ENCODE measurements at places on chromosomes 3 and 15.
A peak's percentile ranks its signal among the peaks of the same experiment; 100 is the strongest.

DNA sequence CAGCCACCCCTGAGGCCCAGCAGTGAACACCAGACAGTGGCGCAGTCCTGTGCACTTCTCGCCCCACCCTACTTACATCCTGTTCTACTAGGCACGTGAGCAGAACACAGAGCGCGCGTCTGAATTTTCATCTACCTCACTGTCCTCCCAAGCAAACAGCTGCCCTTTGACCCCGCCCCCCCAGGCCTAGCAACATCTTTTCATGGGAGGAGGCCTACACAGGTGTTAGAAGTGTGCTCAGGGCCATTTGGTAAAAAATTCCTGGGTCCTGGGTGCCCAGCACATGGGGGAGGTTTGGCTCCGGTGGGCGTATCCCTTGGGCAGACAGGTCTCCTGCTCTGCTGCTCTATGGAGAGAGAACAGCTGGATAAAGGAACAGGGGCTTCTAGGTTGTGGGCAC, 95.0 kb downstream of the MYLK start:
- DNase-seq, result no peak

- no peak for DNase-seq
Measured at GRCh38 chr3:196603683-196604082, 35.2 kb downstream of the FBXO45 start.

- peak; percentile 37 for DNase-seq
Measured at GRCh38 chr3:119295816-119296726, 1.9 kb downstream of the ARHGAP31 start.

GRCh38 chr15:69360642-69361041, 53.5 kb upstream of the KIF23 start:
- DNase-seq, result peak; percentile 44

- no peak for DNase-seq
Measured at GRCh38 chr15:39115379-39116057, 465.4 kb upstream of the THBS1 start.

DNA sequence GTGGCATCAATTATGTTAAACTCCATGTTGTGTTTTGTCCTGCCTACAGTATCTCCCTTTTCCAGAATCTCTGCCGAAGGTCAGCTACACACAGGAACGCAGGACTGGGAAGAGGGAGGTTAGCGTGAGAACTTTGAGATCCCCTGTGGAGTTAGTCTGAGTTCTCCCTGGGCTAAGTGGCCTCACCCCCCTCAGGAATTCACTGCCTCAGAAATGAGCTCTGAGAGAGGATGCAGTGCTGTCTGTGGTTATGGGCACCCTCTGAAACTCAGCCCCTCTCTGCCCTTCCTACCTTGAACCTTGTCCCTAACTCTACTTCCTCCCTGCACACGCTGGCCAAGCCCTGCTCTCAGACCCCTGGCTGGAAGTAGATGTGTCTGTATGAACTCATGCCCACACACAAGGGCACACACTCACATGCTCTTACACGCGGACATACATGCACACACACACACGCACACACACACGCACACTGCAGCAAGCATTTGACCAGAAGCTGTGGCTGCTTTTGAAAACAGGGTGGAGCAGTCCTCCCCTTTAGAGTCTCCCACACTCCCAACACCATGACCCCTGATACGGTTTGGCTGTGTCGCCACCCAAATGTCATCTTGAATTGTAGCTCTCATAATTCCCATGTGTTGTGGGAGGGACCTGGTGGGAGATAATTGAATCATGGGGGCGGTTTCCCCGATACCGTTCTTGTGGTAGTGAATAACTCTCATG, 5.3 kb upstream of the VIPR1 start:
- DNase-seq, result no peak

- DNase-seq, result peak; percentile 85
Measured at GRCh38 chr3:122258757-122259371, 66.2 kb upstream of the CSTA start.

DNA sequence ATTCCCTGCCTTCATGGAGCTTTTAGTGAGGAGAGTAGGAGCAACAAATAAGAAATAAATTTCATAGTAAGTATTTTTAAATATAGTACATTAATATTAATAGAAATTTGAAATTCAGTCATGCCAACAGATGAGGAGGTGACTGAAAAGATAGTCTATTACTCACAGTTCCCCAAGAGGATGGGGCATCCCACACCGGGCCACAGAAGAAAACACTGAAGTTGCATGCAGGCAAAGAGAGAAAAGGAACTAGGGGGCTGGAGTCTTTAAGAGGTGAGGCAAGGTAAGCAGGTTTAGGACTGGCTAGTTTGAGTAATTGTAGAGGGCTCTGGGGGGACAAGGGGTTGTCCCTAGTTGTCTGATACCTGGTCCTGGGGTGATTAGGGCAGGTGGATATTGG, 120.1 kb upstream of the UMPS start:
- no peak for DNase-seq

DNA sequence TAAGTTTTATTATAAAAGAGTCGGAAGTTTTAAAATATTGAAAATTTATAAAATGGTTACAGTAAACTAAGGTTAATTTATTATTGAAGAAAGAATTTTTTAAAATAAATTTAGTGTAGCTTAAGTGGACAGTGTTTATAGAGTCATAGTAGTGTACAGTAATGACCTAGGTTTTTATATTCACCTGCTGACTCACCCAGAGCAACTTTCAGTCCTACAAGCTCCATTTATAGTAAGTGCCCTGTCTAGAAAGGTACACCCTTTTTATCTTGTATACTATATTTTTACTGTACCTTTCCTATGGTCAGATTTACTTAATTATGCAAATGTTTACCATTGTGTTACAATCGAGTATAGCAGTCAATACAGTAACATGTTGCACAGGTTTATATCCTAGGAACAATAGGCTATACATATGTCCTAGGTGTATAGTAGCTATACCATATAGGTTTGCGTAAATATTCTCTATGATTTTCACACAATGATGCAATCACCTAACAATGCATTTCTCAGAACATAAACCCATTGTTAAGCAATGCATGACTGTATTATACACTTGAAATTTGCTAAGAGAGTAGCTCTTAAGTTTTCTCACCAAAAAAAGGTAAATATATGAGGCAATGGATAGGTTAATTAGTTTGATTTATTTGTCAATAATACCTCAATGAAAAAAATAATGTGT, 106.9 kb upstream of the CD96 start:
- DNase-seq, result no peak

GRCh38 chr15:92883876-92884435, 16.2 kb upstream of the CHD2 start:
- peak; percentile 79 for DNase-seq

- no peak for DNase-seq
Measured at GRCh38 chr3:45002720-45003119, 23.4 kb upstream of the CLEC3B start.

DNA sequence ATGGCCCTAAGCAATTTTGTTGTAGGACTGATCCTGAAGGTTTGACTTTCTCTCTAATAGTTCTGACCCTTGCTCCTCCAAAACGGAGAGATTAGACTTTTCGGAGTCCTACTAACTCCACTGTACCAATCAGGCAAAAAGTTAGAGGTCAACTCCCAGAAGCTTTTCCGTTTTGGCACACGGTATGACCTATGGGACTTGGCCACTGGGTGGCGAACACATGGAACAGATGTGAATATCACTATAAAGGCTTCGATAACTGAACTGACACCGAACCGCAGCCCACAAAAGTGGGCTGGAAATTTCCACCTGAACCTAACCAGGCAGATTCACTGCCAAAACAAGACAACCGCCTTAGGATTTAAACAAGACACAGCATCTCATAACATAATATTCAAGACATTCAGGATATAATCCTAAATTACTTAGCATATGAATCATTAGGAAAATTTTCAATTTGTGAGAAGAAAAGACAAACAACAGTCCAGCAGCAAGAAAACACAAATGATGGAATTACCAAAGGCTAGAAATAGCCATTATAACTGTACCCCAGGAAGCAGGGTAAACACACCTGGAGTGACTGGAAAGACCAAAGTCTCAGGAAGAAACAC, 12.2 kb upstream of the TM2D3 start:
- DNase-seq, result no peak

- DNase-seq, result no peak
Measured at GRCh38 chr3:154220462-154220861, 99.3 kb downstream of the ARHGEF26 start.

DNA sequence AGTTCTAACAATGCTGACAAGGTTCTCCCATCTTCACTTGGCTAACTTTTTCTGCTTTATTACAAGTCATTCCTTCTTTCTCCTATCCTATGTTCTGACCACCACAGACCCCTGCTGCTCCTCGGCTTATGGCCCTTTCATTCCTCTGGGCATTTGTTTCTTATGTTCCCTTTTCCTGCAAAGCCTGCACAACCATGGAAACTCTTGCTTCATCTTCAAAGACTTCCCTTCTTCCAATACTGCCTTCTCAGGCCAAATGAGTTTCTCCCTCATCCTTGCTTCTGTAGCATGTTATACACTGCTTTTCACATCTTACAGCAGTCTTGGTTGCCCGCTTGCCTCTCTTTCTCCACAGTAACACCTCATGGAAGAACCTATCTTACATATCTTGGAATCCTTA, 17.9 kb upstream of the ATOSA start:
- DNase-seq, result peak; percentile 29

- peak; percentile 16 for DNase-seq
Measured at GRCh38 chr15:51405693-51406523, 64.5 kb downstream of the GLDN start.

DNA sequence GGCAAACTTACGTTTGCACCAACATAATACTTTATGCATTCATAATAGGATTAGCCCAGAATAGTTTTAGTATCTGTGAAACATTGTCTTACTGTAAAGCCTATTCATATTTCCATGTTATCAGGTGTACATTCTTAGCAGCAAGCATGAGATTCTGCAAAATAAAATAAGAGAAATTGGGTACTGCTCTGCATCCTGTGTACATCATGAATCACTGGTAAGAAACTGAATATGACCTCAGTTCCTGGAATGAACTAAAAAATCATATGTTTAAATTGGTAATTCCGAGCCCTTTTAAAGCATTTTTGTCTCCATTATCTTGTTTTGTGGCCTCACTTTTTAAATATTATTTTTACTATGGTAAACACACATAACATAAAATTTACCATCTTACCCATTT, 605.1 kb downstream of the ROBO1 start:
- no peak for DNase-seq
